ENCODE measurements at places on chromosomes 2 and 18.

DNA sequence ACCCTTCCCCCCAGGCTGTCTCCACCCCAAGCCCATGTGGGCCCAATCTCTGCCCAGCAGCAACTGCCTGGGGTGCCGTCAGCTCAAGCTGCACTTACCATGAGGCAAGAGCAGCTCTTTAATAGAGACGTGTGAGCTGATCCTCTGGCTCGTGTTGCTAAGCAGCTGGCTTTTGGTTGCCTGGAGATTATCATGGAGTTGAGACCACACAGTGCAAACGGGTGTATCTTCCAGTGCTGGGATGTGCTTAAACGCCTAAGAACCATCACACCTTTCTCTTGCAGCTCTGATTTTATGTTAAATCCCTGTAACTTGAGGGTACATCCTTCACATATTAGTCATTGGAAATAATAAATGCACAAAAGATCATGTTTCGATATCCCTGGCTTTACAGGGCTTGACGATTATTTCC lies 271.1 kb downstream of the PRKCE start:
- no peak for DNase-seq

- no peak for DNase-seq
Observed at GRCh38 chr2:40208463-40208862, 243.4 kb downstream of the SLC8A1 start.

DNA sequence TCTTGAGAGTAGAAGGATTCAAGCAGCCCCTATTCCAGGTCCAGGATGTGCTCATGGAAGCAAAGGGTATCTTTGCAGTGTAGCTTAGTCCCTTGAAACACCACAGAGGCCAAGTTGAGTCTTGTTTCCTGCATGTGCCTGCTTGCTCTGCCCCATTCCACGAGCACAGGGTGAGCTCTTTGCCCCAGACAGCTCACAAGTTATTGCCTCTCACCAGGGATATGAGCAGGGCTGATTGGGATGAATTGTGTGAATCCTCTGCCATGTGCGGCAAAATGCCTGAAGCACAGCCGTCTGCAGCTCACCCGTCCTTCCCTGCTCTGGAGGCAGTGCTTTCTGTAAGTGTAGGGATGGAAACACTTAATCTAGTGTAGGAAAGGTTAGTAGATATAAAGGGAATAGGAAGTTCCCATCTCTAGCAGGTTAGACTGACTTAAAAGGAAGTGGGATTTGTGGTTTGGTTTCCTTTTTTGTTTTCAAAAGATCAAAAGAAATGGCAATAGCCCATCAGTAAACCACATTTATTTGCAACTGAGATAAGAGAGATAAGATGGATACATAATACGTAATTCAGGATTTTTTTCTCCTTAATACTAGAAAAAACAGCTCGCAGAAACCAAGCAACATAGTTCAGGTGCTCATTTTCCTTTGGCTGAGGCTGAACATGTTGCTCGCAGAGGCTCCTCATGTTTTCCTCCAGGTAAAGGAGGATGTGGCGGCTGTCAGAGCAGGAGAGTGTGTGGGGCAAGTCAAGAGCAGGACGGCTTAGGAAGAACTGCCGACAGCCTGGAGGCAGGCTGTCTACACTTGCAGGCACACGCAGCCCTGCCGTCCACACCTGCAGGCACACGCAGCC lies 41.4 kb downstream of the TMEM182 start:
- DNase-seq, result no peak

- DNase-seq, result no peak
Observed at GRCh38 chr2:180991820-180992219, 11.4 kb downstream of the UBE2E3 start.

- DNase-seq, result no peak
Observed at GRCh38 chr2:210442457-210442856, 34.1 kb downstream of the LANCL1 start.

GRCh38 chr2:134758633-134759032 lies 39.8 kb upstream of the TMEM163 start:
- no peak for DNase-seq

DNA sequence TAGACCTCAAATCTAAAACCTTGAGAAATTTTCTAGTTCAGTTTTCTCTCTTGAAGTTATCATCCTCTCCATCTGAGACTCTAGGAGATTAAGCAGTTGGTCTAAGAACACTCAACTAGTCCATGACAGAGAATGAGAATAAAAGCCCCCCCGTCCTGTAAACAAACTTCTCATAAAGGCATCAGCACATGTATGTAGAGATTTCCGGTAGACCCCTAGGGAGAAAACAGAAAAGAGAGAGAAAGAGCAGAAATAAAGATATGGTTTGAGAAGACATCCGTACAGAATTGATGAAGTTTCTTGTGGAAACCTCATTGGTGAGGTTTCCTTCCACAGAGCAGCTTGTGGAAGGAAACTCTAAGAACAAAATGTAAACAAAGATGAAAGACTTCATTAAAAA lies 3.2 kb upstream of the GPR155 start:
- DNase-seq, result no peak

DNA sequence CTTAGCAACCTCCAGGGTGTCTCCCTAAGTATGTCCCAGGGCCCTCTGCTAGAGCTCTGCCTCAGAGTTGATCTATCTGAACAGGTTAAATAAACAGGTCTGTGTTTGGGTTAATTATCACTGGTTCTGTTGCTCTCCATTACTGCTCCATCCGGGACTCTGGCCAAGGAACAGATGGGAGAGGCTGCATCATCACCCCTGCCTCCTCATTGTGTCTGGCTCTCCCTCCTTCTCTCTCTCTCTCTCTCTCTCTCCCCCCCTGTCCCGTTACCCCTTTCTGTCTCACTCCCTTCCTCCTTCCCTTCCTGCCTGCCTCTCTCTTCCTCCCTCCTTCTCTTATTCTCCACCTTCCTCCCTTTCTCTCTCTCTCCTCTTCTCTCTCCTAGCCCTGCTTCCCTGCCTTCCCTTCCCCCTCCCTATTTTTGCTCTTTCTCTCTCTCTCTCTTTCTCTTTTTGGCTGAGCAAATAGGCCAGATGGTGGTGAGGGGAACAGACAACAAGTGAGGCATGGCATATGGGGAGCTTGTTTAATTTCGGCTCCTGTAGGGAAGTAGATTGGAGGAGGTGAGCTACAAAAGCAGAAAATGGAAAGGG lies 62.1 kb downstream of the SETBP1 start:
- no peak for DNase-seq

DNA sequence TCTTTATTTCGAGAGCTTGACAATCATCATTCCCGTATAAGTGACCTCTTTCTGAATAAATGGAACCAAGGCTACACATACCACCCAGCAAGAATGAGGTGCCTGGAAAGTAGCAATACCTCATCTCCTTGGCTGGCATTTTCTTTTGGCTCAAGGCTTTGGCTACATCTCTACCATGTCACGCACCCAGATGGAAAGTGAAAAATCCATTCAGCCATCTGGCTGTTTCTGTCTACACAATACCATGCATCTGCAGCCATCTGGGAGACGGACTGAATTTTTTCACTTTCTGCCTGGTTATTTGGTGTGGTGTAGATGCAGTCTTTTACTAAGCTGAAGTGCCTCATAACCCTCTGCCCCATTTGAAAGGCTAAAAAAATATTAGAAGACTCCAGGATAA lies 566.9 kb downstream of the BCL11A start:
- DNase-seq, result no peak

DNA sequence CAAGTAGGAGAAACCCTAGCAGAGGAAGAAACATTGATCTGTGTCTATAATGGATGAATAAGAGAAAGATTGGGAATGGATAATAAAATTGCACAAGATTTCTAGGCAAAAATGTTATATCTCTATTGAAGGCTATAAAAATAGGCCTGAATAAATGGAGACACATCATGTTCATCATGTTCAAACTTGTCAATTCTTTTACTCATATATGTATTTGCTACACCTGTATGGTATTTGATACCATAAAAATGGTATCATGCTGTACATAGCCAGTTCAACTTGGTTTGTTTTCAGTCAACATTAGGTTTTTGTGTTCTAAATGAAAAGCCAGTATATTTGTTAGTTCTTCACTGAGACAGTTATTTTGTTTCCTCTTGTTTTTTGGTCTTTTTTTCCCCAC lies 132.2 kb upstream of the RNF152 start:
- no peak for DNase-seq

DNA sequence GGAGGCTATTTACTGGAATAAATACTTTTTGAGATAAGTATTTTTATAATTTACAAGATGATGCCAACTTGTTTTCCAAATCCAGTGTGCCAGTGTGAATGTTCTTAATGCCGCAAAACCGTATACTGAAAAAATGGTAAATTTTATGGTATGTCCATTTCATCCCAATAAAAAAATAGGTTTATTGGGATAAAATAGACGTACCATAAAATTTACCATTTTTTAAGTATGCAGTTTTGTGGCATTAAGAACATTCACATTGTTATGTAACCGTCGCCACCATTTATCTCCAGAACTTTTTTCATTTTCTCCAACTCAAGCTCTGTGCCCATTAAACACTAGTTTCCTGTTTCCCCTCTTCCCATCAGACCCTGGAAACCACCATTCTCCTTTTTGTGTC lies 167.9 kb downstream of the PARD3B start:
- DNase-seq, result no peak

DNA sequence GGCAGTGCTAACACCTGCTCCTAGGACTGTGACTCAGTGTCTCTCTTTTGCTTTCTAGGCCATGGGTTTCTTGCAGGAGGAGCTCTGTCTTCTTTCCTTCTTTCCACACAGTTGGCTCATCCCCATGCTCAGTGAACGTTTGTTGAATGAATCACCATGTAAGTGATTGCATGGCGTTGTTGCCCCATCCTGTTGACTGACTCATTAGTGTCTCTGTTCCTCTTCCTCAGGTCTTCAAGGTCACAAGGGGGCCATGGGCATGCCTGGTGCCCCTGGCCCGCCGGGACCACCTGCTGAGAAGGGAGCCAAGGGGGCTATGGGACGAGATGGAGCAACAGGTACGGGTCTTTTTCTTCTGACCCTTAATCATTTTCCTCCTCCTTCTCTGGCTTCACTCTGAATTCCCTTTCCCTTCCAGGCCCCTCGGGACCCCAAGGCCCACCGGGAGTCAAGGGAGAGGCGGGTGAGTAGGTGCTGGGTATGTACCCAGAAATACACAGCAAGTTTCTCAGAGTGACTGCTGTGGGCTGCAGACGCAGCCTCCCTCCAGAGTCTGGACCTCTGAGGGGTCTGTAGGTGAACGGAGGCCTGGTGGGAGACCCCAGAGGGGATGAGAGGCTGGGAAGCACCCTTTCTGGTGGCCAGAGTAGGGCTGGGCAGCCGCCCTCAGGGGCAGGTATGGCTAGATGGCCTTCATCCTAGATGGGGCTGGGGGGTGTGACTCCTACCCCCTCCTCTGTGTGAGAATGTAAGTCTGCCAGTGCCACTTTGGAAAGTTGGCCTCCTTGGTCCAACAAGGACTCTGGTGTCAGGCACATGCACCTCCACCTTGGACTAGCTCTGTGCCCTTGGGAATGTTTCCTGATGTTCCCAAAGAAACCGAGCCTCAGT lies 32.4 kb downstream of the MARCO start:
- DNase-seq, result no peak

GRCh38 chr2:171999161-171999560 lies 592 bp upstream of the METAP1D start:
- no peak for DNase-seq

DNA sequence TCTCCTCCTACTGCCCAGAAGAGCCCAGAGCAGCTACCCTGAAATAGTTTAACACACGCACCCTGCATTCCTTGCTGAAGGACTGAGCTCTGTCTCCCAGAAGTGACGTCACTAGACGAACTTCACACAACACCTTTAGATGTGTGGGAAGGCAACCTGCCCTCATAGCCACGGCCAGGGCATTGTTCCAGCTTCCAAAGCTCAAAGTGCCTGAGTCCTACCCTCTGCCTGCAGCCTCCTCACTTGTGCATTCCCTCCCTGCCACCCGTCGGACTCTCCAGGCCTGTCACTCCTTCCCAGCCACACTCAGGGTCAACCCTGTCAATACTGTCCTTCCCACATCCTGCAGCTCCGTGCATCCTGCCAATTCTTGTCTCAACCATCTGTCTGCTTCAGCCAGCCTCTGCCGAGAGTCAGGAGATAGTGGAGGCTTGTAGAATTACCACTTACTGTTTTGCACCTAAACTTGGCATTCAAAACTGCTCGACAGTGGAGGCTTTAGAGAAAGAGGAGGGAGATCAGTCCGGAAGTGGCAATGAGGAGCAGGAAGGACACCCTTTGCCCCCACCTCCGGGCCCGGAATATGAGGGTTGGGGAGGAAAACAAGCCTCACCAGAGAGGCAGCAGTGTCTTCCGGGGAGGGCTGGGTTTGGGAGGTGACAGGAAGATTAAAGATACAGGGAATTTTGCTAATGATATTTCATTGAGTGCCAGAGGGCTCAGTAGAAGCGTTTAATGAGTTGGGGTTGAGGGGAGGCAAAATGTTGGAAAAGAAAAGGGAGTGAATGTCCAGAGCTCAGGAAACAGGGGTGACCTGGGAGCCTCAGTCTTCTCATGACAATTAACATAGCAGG lies 72.3 kb upstream of the ATG16L1 start:
- no peak for DNase-seq

DNA sequence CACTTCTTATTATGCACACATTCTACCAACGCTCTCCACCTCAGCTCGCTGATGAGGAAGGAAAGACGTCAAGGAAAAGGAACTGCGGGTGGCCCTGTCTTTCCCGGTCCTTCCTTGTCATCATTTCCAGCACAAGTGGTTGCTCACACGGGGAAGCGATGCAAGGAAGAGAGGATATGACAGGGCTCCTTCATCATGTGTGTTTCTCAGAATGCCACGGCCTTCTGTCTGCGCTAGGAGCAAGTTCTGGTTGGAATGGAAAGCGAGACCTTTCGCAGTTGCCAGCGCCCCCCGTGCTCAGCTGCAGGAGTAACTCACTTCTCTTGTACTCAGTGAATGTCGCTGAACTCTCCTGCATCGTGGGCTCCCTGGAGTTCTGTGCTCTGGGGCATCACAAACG lies 191.8 kb upstream of the GLI2 start:
- DNase-seq, result peak; percentile 80

DNA sequence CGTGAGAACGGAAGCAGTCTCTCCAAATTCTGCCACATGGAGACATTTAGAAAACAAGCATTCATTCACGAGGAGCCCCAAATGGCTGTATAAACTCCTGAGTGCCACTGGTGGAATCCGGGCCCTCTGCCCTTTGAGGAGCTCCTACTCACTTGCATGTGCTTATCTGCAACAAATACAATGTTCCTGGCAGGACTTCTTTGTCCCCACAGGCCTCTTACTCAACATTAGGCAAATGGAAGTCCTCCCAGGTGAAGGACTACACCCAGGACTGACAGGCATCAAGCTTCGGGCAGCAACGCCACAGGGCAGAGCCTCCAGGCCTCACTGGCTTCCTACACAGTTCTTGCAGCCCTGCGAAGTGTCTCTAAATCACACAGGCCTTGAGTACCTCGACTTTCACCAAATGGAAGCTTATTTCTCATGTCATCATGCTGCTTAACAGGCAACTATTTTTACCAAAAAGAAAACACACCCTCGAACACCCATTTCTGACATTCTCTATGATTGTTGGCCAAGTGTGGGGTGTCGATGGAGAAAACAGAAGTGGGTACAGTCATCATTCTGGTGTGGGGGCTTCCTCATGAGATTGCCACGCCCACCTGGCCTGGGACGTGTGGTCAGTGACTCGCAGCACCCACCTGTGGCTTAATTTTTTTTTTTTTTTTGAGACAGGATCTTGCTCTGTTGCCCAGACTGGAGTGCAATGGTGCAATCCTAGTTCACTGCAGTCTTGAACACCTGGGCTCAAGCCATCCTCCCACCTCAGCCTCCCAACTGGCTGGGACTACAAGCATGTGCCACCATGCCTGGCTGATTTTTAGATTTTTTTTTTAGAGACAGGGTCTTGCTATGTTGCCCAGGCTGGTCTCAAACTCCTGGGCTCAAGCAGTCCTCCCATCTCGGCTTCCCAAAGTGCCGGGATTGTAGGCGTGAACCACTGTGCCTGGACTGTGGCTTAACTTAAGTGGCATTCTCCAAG lies 186.8 kb upstream of the GLI2 start:
- DNase-seq, result no peak
